ENCODE measurements at places on chromosomes 7 and 10.

GRCh38 chr7:44761207-44762161 lies 12.8 kb downstream of the ZMIZ2 start:
- DNase-seq, result no peak

DNA sequence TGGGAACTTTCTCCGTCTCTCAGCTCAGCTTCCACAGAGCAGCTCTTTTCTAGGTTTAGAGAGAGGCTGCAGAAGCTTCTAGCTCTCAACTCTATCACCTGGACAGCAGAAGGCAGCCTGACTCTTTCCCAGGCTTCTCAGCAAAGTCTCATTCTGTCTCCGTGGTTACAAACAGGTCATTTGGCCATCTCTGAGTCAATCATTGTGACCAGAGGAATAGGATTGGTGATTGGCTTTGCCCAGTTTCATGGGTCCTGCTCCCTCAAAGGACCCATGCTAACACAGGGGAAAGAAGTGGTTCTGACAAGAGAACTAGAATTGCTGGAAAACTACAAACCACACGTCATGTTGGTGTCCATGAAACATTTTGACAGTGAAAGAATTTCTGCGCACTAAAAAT lies 43.6 kb downstream of the PRR15 start:
- no peak for DNase-seq

GRCh38 chr10:580778-581177 lies 108.7 kb downstream of the DIP2C start:
- no peak for DNase-seq

DNA sequence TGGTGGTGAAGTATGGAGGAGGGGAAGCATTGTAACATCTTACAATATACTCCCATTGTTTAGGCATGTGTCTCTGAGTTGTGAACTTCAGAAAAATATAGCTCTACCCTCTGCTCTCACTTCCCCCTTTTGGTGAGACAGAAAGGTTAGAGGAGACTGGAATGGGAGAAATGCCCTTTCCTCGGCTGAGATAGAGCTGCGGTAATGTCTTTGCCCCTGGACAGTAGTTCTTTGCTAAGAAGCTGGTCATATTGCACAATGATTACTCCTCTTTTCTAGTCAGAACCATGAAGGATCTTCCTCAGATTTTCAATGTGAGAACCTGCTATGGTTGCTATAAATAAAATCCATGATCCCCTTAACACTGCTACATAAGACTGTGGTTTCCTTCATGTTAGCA lies 171.0 kb downstream of the SEM1 start:
- DNase-seq, result no peak

DNA sequence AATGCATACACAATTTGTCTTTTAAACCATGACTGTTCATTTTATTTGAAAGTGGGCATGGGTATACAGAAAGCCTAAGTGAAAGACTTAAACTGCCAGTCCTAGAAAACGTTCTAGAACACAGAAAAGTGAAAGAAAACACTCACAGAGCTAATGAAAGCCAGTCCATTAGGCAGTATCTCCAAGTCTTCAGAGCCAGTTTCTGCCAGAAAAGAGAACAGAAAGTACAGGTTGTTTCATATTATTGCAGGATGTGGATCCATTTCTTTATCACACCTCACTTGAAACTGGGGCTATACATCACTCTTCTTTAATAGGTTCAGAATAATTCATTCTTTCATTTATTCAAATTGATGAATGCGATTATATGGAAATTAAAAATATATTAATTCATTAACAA lies 7.7 kb downstream of the PON1 start:
- DNase-seq, result no peak

DNA sequence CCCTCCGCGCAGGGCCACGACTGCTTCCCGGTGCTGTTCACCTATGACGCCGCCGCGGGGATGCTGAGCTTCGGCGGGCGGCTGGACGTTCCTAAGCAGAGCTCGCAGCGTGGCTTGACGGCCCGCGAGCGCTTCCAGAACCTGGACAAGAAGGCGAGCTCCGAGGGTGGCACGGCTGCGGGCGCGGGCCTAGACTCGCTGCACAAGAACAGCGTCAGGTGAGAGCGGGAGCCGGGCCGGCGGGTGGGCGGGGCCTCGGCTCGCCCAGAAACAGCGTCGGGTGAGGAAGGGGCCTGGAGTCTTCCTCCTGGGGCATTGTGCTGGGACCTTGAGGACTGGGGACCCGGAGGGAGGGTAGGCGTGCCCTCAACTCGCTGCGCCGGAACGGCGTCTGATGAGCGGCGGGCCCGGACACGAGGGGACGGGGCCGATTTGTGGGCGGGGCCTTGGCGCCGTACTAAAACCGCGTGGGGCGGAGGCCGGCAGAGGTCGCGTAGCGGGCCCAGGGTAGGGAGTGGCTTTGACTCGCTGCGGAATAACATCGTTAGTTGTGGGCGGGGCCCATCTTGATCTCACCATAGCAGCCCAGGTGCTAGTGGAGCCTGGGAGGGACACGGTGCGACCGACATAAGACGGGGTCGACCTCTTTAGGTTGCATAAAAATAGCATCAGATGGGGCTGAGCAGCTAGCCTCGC lies 15.6 kb downstream of the PDAP1 start:
- peak; percentile 85 for DNase-seq

GRCh38 chr10:116143673-116144222 lies 129.3 kb downstream of the GFRA1 start:
- no peak for DNase-seq

GRCh38 chr7:121447243-121447910 lies 51.3 kb upstream of the FAM3C start:
- no peak for DNase-seq

- DNase-seq, result no peak
These were observed 112.9 kb upstream of the ANK3 start for GRCh38 chr10:60502621-60503020.

DNA sequence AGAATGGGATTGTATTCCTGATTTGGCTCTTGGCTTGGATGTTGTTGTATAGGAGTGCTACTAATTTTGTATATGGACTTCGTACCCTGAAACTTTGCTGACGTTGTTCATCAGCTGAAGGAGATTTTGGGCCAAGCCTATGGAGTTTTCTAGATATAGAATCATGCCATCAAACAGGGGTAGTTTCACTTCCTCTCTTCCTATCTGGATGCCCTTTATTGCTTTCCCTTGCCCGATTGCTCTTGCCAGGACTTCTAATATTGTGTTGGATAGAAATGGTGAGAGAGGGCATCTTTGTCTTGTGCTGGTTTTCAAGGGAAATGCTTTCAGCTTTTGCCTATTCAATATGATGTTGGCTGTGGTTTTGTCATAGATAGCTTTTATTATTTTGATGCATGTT lies 92.3 kb downstream of the CCDC7 start:
- no peak for DNase-seq

- DNase-seq, result no peak
These were observed 135.0 kb downstream of the CDH23 start for GRCh38 chr10:71531485-71532446.

DNA sequence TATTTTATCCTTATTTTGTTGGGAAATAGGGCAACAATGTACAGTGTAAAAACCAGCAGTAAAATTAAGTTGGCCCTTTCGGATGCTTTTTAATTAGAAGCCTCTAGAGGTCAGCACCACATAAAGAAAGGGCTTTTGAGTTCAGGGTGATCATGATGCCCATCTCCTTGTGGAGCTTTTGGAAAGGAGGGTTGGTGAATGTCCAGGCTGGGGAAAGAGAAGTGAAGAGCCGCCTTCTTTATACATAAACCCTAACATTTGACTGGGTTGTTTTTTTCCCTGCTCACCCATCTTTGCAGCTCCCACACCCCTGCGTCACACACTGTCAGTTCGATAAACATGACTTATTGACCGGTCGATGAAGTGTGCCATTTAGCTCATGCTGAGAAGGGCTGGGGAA lies 29.8 kb downstream of the MTURN start:
- DNase-seq, result peak; percentile 41

GRCh38 chr10:58291538-58292174 lies 22.7 kb downstream of the CISD1 start:
- peak; percentile 57 for DNase-seq

All from common myeloid progenitor, CD34-positive (primary cell).